Gastroesophageal sphincter (tissue), 4 donors: ENCODE measurements at places on chromosomes 6 and 20. TPM values are rescaled to one million over a fixed set of nuclear protein-coding genes. Genes with fewer than 3 reads are reported as not detected.

DNA sequence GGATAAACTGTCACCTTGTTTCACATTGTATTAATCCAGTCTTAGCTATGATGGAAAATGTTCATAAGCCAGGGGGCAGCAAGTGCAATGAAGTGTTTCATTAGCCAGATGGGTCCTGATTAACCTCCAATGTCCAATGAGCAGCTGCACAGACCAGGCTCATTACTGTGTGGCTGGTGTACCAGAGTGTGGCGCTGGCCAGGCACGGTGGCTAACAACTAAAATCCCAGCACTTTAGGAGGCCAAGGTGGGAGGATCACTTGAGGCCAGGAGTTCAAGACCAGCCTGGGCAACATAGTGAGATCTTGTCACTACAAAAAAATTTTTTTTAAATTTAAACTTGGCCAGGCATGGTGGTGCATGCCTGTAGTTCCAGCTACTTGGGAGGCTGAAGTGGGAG, 201.7 kb upstream of the FOXQ1 start:
- no peak for ATAC-seq

- ATAC-seq = no peak
These were observed 29.5 kb downstream of the KIF25 start for GRCh38 chr6:168026925-168027324.

GRCh38 chr6:72412709-72413044, 209.2 kb upstream of the KCNQ5 start:
- no peak for ATAC-seq

DNA sequence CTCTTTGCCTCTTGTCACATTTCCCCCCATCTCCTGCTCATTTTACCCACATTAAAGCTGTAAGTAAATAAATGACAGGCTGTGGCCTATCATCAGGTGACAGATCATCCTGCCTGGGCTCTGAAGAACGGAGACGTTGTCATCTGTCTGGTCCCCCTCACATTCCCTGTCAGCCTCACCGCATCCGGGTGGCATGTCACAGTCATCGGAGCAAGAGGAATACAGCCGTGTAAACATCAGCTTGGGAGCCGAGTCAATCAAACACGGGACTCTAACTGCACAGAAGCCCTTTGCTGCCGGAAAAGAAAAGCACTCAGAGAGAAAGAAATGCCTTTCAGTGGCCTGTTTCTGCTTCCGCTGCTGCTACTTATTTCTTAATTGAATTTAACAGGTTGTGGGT, 371.9 kb upstream of the ID4 start:
- ATAC-seq = no peak

GRCh38 chr6:10655508-10656055, 38.8 kb downstream of the C6orf52 start:
- ATAC-seq = no peak

CST4 gene
- total RNA-seq = not detected

OLIG3 gene
- total RNA-seq = 0.23 TPM

GRCh38 chr6:24922814-24923213, 12.9 kb downstream of the RIPOR2 start:
- no peak for ATAC-seq

- no peak for ATAC-seq
These were observed 427.2 kb downstream of the C6orf118 start for GRCh38 chr6:164882236-164882635.

DNA sequence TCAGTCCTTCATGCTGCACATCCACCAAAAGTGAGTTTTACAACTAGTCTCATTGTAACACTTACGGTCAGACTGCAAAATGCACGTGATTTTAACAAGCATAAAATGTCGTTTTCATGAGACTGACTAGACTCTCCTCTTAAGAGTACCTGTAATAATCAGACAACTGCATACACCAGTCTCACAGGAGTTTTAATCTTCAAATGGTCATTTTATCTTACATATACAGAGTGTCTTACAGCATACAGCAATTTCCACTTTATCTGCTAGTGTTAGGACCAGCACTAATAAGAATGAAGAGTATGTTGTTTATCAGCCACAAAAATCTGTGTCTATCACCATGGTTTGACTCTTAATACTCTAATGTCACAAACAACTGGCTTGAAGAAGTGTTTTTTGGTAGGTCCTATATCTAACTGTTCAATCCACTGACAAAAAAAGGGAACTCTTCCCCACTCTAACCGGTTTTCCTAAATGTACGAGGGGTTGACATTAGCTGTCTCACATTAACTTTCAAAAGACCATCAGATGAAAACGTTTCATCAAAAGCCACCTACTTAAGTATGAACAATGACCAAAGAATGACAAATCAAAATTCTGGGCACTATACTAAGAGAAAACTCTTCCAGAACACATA, 1.5 kb upstream of the ASF1A start:
- ATAC-seq = no peak

GRCh38 chr6:43979525-43979924, 147.7 kb downstream of the MRPL14 start:
- ATAC-seq = no peak

- no peak for ATAC-seq
These were observed 804.1 kb upstream of the CITED2 start for GRCh38 chr6:140178520-140178919.

NR2E1 gene
- not detected for total RNA-seq

HLA-DRA gene
- 73.9 TPM for total RNA-seq

GRCh38 chr6:122285292-122285913, 114.0 kb upstream of the HSF2 start:
- peak; percentile 63 for ATAC-seq

DNA sequence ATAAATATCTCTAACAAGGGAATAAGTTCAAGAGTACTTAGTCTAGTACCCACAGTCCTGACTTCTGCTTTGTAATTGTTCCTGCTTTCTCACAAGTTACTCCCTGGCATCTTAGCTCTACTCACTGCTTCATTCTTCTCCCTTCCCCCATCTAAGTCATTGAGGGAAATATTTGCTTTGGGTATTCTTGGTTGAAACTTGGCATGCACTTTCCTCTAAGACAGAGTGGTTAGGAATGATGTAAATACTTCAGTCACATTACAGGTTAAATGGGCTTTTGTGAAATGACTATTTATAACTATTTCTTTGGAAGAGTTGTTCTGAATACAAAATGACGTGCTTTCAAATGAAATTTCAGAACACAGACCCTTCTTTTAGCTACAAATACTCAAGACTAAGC, 67.7 kb upstream of the PLEKHG1 start:
- no peak for ATAC-seq

DNA sequence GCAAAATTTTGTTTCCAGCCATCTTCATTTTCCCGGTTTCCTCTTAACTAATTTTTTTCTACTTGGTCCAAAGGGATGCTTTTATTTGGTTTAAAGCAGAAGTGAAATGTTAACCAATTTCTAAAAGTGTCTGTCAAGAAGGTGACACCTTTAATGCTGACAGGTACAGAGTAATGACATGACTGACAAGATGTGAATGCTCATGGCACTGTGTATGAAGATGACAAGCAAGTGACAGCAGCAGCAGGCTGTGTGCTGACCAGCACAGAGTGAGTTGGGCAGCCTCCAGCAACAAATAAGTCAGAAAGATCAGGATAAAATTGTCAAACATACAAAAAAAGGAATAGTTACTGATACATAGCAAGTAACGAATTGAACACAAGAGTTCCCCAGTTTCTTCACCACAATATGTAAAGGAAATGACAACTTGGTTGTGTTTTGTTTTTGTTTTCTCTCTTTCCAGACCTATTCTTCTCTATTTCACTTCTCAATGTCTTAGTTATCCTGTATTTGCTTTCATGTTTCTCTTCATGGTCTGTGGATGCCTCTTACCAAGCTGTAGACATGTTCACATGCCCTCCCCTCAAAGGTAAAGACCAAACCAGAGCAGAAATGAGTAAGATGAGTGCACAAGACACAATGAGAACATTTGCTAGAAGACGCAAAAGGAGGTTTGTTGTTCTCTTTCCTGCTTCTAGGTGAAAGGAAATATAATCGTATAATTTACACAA, 174.9 kb downstream of the FRK start:
- ATAC-seq = no peak

- no peak for ATAC-seq
These were observed 26.7 kb downstream of the RNASET2 start for GRCh38 chr6:166929542-166930189.

GSTA1 gene
- not detected for total RNA-seq
